Testis (tissue), 5 donors: ENCODE measurements at places on chromosomes 3 and 15.
A peak's percentile ranks its signal among the peaks of the same experiment; 100 is the strongest.

DNA sequence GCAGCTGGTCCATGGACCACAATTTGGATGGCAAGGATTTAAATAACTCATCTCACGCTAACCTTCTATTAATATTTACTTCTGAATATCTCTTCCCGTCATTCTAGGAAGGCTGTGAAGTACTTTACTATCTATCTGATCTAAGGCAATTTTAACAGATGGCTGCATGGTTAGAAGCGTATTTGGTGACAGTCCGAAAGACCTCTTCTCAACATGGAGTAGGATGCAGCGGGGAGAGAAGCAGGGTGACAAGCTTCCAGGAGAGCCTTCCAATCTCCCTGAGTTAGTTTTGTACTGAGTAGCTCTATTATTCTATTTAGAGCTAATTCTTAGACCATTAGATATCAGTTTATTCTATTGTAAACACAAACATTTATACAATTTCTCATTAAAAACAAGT, 309.4 kb downstream of the PLCL2 start:
- DNase-seq = no peak

- no peak for DNase-seq
These were observed 44.7 kb downstream of the CEP152 start for GRCh38 chr15:48766196-48766595.

- no peak for DNase-seq
These were observed 51.9 kb downstream of the WWTR1 start for GRCh38 chr3:149605902-149606301.

- DNase-seq = peak; percentile 26
These were observed 611.7 kb downstream of the VGLL3 start for GRCh38 chr3:86379280-86379679.

GRCh38 chr15:99435113-99435695, 130.6 kb upstream of the MEF2A start:
- DNase-seq = peak; percentile 12

- DNase-seq = no peak
These were observed 13.8 kb upstream of the KCNMB2 start for GRCh38 chr3:178522200-178523052.

DNA sequence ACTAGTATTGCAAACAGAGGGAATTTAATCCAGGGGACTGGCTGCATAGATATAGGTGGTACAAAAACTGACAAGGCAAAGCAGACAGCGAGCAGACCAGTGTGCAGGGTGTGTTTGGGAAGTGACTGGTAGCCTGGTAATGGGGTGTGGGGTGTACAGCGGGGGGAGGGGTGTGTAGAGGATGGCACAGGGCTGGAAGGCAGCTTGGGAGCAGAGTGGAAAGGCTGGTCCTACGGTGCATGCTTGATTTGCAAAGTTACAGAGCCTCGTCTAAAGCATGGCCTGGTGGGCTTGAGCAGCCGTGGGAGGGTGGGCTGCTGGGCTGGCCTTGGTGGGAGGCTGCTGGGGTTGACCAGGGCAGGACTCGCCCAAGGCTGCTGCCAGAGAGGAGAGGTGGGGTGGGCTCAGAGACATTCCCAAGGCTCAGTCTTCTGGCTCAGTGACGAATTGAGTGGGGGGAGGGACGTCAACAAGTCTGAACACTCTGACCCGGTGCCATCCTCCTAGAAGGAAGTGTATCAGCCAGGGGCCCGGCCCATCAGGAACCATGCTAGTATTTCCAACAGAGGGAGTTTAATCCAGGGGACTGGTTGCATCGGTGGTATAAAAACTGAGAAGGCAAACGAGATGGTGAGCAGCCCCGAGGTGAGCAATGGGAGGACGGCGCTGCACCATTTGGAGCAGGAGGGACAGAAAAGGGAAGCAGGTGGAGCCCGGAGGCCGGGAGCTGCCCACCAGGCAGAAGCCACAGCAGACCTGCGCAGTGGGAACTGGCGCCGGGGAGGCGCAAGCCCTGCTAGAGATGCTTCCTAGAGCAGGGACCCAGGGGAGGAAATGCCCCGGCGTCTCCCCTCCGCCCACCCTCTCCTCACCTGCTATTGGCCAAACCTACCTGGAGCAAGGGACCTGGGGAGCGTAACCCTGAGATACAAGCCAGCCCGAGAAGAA, 29.2 kb downstream of the CPN2 start:
- DNase-seq = no peak

- DNase-seq = no peak
These were observed 767.7 kb upstream of the ALCAM start for GRCh38 chr3:104598848-104599511.

GRCh38 chr3:130997289-130997688, 29.3 kb downstream of the ASTE1 start:
- no peak for DNase-seq

GRCh38 chr3:16516695-16517481, 3.4 kb upstream of the RFTN1 start:
- DNase-seq = peak; percentile 48

DNA sequence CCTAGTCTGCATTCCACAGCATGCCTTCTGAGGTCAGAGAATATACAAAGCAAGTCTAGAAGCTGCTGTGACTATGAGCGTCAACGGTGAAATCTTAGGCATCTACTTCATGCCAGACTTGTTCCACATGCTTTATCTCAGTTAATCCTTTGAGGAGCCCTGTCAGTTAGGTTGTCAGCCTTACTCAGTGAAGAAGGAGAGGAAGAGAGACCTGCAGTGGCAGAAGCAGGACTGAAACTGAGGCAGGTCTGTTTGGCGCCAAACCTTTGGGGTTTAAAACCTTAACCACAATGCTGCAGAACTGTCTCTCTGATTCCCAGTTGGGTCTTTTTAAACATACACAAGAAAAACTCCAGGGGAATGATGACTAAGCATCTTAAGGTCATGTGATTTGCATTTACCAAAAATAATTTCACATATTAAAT, 139.0 kb upstream of the LIPC start:
- no peak for DNase-seq

DNA sequence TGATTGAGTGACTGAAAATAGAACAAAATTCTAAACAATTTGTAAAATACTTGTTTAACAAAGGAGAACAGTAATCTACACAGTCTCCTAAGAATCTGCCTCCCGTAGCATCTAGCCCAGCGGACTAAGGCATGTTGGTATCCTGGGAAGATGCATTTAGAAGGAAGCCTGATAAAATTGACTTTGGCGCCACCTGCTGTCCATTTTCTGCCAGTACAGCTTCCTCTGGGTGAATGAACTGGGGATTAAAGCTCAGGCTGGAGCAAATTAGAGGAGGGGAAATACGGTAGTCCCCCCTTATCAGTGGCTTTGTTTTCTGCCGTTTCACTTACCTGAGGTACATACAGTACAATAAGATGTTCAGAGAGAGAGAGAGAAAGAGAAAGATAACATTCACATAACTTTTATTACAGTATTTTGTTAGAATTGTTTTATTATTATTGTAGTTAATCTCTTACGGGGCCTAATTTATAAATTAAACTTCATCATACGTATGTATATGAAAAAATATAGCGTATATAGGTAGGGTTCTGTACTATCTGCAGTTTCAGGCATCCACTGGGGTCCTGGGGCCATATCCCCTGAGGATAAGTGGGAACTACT, 191.6 kb downstream of the GAP43 start:
- DNase-seq = peak; percentile 90
